ENCODE measurements at places on chromosomes 7 and 10. TPM values are rescaled to one million over a fixed set of nuclear protein-coding genes. Genes with fewer than 3 reads are reported as not detected.
A peak's percentile ranks its signal among the peaks of the same experiment; 100 is the strongest.

- DNase-seq: no peak
Measured at GRCh38 chr10:4121502-4122380, 336.7 kb upstream of the KLF6 start.

The GSTO1 gene
- total RNA-seq: 133 TPM

- DNase-seq: no peak
Measured at GRCh38 chr7:143346018-143346417, 16.5 kb downstream of the FAM131B start.

The AKR1E2 gene
- 11.3 TPM for total RNA-seq

DNA sequence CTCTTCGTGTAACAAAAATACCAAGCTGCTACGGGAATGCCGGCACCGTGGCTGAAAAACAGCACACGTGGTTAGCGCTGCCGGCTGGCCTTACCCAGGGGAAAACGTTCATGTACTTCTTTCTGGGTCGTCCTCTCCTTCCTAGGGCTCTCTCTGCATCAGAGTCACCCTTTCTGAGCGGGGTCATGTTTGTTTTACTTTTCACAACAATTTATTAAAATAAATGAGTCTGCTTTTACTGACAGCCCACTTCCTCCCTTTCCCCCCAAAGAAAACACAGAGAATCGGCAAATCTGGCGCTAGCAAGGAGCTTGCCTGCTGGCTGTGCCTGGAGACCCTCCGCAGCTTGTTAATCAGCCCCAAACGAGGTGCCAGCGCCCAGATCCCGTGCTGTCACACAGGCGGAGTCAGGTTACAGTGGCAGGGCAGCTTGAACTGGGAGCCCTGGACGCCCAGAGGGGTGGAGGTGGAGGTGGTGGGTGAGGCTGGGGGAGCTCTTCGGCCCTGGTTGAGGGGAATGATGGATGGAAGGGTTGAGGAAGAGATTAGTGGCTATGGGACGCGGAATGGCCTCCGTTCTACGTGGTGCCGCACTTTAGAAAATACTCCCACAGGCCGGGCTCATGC, 162.2 kb upstream of the TNS3 start:
- DNase-seq: no peak

DNA sequence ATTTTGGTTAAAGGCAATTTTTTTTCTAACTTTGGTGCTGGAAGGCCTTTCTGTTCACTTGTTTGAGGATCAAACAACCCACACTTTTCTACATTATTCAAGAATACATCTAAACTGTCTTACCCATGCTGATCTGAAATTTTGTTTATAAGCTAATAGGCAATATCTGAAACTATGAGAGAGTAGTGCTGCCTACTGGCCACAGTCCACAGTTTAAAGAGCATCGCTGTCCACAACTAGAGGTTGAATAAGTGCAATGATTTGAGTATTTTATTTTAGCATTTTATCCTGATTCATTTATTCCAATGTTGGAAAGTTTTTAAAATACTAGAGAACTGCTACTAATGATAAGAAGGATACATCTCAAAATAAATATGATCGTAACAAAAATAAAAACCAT, 306.9 kb downstream of the ELMO1 start:
- no peak for DNase-seq

DNA sequence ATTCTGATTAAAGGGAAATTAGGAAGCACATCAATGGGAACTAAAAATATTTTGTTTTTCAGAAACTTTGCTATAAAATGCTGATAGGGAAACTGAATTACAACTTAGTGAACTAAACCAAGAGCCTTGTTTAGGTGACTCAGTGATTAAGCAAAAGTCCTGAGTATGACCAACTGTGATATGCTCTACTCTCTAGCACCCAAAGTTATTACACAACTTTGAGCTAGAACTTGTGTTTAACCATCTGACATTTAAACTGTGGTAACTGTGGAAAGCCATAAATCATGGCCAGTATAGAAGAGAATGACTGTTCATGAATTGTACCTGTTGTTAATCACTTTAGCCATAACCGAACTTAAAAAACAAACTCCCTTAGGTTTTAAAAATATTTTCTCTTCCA, 127.4 kb downstream of the ZNF365 start:
- DNase-seq: no peak

DNA sequence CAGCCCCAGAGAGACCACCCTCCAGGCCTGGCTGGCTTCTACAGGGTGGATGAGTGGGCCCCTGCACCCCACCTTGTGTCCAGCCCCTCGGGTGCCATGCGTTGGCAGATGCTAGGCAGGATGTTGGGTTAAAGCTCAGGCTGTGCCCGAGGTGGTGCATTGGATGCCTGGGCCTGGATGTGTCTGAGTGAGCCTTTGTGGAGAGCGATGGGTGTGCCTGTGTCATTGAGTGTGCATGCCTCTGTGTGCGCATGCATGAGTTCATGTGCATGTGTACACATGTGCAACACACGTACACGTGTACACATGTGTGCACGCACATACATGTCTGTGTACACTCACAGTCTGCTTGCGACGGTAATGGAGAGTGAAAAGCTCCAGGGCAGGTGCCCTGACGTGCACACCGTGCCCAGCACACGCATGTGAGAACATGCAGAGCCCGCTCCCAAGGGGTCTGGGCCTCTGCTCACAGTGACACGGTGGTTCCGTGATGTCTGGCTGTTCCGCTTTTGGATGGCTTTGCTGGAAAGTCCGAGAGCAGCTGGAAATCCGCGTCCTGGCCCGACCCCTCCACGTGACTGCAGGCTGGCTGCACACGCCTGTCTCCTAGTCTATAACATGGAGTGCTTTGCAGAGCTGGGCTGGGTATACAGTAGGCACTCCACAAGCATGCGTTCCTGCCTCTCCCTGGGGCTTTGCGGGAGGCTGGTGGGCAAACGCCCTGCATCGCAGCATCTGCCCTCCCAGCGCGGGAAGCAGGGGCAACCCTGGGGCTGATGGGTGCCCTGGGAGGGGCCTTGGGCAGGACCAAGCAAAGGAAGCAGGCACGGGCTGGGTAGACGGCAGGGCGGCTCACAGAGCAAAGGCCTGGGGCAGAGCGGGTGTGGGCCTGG, 36.9 kb downstream of the ELFN1 start:
- DNase-seq: peak; percentile 34

- no peak for DNase-seq
Measured at GRCh38 chr7:127803626-127804025, 151.6 kb downstream of the SND1 start.

The NEUROG3 gene
- total RNA-seq: not detected

The ZNF316 gene
- 43.2 TPM for total RNA-seq

DNA sequence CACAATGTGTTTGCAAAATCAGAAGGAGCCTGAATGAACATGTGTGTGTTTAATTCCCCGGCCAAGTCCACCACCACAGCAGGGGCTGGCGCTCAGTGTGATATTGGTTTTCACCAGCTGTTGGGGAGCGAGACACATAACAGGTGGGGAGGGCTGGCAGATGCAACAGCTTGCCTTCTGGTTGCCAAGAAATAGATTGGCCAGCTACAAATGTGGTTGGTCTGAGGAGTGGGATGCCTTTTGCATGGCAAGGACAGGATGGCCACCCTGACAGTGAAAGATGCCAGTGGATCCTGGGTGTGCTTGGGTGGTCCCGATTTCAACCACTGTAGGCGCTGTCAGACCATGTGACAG, 292.5 kb upstream of the FZD8 start:
- DNase-seq: no peak

The CCDC172 gene
- not detected for total RNA-seq

The GFRA1 gene
- total RNA-seq: 9.8 TPM

The HOXA1 gene
- 0.77 TPM for total RNA-seq

The CALY gene
- not detected for total RNA-seq

- DNase-seq: no peak
Measured at GRCh38 chr10:30988831-30989435, 42.7 kb downstream of the ZNF438 start.

GRCh38 chr7:93146036-93146435, 2.1 kb downstream of the SAMD9L start:
- DNase-seq: no peak

DNA sequence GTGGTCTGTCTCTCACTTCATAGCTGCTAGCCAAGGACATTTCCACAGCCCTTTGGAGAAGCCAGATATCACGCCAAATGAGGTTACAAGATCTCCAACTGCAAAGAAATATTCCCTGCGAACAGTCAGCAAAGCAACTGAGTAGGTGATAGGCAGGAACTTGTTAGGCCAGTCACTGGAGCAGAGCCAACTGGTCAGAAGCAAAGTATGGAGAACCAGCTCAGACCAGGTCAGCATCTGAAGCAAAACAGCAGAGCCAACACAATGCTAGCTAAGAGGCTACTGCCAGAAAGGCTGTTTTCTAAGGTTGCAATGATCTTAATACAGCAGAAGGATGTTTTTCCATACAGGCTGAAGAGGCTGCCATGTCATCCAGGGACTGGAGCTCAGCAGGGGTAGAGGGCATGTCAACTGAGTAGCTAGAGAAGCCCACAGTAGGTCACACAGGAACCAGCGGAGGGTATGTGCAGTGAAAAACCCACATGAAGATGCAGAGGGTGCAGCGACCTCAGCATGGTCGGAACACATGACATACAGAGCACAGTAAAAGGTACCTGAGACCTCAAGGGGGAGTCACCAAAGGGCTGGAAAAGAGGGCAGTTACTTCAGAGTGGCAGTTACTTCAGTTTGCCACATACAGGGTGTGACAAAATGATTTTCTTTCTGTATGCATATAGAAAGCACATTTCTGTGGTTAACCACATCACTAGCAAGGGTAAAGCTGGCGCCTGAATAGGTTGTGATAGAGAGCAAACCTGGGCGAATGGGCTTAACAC, 8.9 kb downstream of the SEC31B start:
- DNase-seq: no peak

DNA sequence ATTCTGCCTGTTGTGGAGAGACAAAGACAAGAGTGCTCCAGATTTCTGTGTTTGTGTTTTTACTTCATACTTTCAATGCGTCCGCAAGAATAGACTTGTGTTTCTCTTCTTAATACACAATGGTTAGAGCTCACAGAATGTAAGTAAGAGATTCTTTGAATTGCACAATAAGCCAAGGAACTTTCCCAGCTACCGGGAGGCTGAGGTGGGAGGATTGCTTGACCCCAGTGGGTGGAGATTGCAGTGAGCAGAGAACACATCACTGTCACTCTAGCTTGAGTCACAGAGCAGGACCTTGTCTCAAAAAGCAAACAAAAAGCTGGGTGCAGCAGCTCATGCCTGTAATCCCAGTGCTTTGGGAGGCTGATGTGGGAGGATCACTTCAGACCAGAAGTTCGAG, 250.7 kb upstream of the MYO3A start:
- DNase-seq: no peak

All from lower lobe of right lung (tissue), 2 donors.